A549 treated with CpdA at 1 μM for 4 hours (cell line): ENCODE measurements at places on chromosomes 5 and 9. TPM values are rescaled to one million over a fixed set of nuclear protein-coding genes. Genes with fewer than 3 reads are reported as not detected.

ARHGEF28 gene
- total RNA-seq, result 13.3 to 16.6 TPM (median 14.9 TPM) in 5 replicates

CLIC3 gene
- 1.7 to 4.0 TPM (median 3.5 TPM) in 5 replicates for total RNA-seq

HK3 gene
- total RNA-seq, result 0.08 to 0.11 TPM in 2 of 5 replicates, not detected in the others

C5orf46 gene
- not detected in 5 replicates for total RNA-seq

PCDHGC5 gene
- total RNA-seq, result 0.05 TPM in 1 of 5 replicates, not detected in the others

TRIM14 gene
- 9.8 to 12.9 TPM (median 11.6 TPM) in 5 replicates for total RNA-seq

SLC35A4 gene
- total RNA-seq, result 74.7 to 85.5 TPM (median 78.4 TPM) in 5 replicates

ARSI gene
- 33.5 to 52.9 TPM (median 42.9 TPM) in 5 replicates for total RNA-seq

CRHBP gene
- 0.06 to 0.33 TPM (median 0.21 TPM) in 5 replicates for total RNA-seq

LMAN2 gene
- 188 to 233 TPM (median 193 TPM) in 5 replicates for total RNA-seq

NR6A1 gene
- 1.0 to 2.2 TPM (median 1.7 TPM) in 5 replicates for total RNA-seq

WNK2 gene
- total RNA-seq, result 5.9 to 7.7 TPM (median 6.6 TPM) in 5 replicates

HACD4 gene
- total RNA-seq, result 0.80 to 1.1 TPM (median 0.96 TPM) in 5 replicates

CCDC171 gene
- total RNA-seq, result 0.34 to 0.45 TPM (median 0.41 TPM) in 5 replicates

OCLN gene
- 10.4 to 17.4 TPM (median 11.9 TPM) in 5 replicates for total RNA-seq

TRIM36 gene
- 1.5 to 1.7 TPM (median 1.7 TPM) in 5 replicates for total RNA-seq

ZNF454 gene
- total RNA-seq, result not detected in 5 replicates

LNPEP gene
- 6.3 to 9.2 TPM (median 7.9 TPM) in 5 replicates for total RNA-seq

HTR4 gene
- not detected in 5 replicates for total RNA-seq

LRRC19 gene
- total RNA-seq, result not detected in 5 replicates

PHYHD1 gene
- 0.13 TPM in 1 of 5 replicates, not detected in the others for total RNA-seq

RFESD gene
- 2.5 to 3.8 TPM (median 3.1 TPM) in 5 replicates for total RNA-seq

CCDC192 gene
- not detected in 5 replicates for total RNA-seq

SHOC1 gene
- total RNA-seq, result 0.01 TPM in 1 of 5 replicates, not detected in the others

FRRS1L gene
- 0.22 to 0.39 TPM (median 0.25 TPM) in 5 replicates for total RNA-seq

TOR4A gene
- 17.8 to 30.2 TPM (median 27.4 TPM) in 5 replicates for total RNA-seq

FLT4 gene
- total RNA-seq, result 3.5 to 5.6 TPM (median 3.9 TPM) in 5 replicates

F2RL2 gene
- total RNA-seq, result 4.9 to 6.8 TPM (median 5.4 TPM) in 5 replicates

SEMA5A gene
- total RNA-seq, result not detected in 5 replicates

PLCXD3 gene
- total RNA-seq, result 0.19 to 0.48 TPM (median 0.31 TPM) in 5 replicates

EDIL3 gene
- total RNA-seq, result 0.15 to 0.31 TPM (median 0.18 TPM) in 5 replicates
